ENCODE measurements at places on chromosomes 6 and 20.

DNA sequence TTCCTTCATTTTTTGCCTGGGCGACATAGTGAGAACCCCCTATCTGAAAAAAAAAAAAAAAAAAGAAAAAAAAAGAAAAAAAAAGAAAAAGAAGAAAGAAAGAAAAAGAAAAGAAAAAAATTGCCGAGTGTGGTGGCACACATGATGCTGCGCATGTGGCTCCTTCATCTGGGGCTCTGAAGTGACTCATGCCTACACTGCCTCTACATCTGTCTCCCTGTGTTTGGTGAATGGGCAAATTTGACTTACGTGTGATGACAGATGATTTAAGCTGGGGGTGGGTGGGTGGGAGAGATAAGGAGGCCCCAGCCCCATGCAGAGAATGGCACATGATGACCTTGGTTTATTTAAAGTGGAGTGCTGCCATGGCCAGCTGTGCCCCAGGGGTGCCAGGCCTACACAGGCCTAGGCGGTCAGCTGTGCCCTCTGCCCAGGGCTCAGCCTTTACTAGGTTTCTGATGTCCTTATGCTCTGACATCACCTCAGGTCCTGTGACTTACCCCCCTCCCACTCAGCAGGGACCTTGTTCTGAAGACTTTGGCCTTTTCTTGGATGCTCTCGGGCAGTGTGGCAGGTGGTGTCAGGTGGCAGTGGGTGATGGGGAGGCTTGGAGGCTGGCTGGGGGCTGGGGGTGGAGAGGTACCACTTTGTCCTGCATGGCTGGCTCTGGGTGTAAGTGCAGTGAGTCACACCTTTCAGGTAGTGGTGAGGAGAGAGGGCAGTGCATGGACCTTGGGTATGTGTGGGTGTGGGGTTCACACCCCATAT, 41.1 kb downstream of the VEGFA start:
- no peak for DNase-seq

DNA sequence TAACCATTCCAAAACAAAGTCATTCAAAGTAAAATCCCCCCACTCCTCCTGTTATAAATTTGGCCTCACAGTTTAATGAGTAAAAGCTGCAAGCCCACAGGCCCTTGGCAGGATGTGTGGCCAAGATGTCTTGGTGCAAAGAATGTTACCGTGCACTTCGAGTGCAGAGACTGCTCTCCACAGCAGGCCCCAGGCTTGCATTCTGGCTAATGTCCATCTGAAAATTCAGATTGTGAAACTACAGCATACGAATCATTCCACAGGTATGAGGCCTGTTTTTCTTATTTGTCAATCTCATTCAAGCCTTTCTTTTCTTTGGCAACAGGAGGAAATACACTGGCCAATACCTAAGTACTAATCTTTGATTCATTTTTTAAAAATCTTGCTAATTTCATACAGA, 7.1 kb downstream of the RPS6KA2 start:
- no peak for DNase-seq

DNA sequence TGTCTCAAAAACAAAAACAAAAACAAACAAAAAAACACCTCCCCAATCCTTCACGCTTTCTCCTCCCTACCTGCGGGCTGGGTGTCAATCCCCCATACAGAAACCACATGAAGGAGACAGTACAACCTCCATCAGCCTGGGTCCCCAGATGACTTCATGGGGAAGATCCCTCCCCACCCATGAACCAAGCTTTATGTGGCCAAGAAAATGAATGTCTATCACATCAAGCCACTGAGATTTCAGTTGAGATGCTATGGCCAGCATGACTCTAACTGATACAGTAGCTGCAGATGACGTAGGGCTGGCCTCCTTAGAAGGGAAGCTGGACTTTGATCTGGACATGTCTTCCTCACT, 21.2 kb upstream of the BNIP5 start:
- DNase-seq = no peak

DNA sequence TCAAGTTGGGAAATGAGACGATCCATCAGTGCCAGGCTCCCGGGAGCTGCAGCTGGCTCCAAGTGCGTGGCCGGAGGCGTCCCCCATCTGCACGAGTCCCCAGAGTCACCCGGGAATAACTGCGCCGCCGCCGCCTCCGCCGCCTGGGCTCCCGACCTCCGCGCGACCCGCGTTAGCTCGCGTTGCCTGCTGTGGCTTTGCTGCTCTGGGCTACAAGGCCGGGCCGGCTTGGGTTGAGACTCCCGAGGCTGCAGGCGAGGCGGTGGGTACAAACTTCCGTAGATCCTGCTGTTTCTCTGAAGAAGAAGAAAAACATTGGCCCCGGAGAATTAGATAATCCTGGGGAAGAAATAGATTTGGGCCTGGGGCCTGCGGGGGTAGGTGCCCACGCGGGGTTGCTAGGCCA, 7.4 kb upstream of the LAMP5 start:
- no peak for DNase-seq

- DNase-seq = no peak
Measured at GRCh38 chr6:169265486-169266131, 12.0 kb upstream of the THBS2 start.

- DNase-seq = no peak
Measured at GRCh38 chr6:97177905-97178304, 105.1 kb downstream of the MMS22L start.

DNA sequence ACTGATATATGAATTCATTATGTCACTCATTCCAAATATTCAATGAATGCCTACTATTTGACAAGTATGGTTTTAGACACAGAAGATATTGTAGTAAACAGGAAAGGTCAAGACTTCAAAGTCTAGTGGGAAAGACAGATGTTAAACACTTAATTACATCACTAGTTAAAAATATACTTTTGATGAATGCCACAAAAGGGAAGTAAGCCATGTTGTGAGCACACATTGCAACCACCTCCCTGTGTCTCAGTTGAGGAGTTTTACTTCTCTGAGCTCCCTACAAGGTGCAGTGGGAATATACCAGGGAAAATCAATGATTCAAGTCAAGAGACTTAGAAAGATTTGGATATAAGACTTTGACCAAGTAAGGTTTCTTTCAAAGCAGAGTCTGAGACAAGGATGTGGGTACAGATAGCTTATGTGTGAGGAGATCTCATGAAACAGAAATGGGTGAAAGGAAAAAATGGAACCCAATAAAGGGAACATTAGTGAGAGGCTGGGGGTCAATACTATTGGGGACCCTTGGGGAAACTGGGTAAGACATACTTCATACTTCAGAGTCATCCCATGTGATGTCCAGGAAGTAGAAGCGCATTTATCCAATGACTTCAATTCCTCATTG, 503.7 kb downstream of the KIF16B start:
- DNase-seq = no peak

DNA sequence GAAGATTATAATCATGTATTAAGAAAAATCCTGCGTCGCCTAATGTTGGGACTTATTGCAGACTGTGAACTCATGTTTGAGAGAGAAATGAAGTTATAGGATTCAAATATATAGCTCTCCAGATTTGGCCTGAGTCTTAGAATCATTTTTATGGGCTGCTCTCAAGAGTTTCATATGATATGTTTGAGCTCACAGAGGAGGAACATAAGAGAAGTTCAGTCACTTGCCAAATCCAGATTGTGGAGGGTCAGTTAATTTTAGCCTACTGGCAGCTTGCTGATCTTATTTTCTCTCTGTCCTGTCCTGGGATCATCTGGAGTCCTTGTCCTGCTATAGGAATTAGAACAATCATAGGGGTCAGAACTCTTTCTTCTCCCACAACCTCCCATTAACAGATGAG, 186.1 kb upstream of the SUPT3H start:
- DNase-seq = no peak

DNA sequence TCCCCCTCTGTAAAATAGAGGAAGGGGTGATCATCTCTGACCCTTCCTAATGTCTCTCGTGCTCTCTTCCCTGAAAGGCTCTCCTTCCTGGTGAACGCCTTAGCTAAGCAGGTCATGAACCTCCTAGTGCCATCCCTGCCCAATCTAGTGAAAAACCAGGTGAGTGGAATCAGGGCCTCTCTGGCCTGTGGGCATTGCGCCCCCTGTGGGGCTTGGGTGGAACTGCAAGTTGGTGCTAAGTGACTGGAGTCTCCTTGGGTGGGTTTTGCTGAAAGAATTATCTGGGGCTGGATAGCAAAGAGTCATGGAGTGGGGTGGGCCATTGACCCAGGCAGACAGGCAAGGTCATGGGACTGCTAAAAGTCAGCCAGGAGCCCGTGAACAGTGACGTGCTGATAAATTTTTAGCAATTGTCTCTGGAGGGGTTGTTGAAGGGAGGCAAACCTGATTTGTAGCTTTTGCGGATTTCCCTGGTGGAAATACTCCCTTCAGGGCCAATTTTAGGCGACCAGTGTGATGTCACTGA, 8.9 kb downstream of the BPIFB1 start:
- peak; percentile 57 for DNase-seq

DNA sequence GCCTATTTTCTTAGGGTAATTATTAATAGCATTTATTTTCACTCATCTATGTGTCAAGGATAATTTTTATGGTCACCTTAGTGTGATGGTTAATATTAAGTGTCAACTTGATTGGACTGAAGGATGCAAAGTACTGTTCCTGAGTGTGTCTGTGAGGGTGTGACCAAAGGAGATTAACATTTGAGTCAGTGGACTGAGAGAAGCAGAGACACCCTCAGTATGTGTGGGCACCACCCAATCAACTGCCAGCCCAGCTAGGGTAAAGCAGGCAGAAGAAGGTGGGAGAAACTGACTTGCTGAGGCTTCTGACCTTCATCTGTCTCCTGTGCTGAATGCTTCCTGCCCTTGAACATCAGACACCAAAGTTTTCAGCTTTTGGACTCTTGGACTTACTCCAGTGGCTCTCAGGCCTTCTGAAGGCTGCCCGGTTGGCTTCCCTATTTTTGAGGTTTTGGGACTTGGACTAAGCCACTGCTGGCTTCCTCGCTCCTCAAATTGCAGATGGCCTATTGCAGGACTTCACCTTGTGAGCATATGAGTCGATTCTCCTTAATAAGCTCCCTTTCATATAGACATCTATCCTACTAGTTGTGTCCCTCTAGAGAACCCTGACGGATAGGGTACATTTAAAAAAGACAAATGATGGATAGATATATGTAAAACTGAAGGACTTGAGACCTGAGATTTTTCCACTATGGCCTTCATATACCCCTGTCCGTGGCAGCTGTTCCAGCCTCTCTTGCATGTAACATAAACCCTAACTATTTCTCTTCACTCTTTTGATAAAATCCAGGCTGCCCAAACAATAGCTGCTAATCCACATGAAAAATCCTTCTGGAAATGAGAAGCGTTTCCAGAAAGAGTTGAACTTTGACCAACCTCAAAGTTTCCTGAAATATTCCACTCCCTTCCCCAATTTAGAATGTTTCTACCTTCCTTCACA, 62.1 kb upstream of the RGS17 start:
- no peak for DNase-seq

- no peak for DNase-seq
Measured at GRCh38 chr6:126042001-126042419, 55.7 kb downstream of the TRMT11 start.

DNA sequence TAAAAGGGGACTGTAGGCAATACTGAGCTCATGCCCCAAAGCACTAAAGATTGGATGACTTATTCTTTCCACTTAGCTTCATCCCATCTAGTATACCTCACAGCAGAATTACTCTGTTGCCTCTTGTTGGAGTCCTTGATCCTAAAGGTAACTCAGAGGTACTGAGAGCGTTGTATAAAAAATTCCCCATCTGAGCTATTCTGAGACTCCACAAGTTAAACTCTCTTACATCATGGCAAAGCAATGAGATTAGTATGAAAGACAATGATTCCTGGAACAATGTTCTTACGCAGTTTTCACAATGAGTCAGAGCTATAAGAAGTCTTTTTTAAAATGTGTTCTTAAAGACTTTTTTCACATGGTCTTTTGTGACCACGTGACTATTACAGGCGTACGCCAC, 370.1 kb downstream of the ADGRB3 start:
- no peak for DNase-seq

DNA sequence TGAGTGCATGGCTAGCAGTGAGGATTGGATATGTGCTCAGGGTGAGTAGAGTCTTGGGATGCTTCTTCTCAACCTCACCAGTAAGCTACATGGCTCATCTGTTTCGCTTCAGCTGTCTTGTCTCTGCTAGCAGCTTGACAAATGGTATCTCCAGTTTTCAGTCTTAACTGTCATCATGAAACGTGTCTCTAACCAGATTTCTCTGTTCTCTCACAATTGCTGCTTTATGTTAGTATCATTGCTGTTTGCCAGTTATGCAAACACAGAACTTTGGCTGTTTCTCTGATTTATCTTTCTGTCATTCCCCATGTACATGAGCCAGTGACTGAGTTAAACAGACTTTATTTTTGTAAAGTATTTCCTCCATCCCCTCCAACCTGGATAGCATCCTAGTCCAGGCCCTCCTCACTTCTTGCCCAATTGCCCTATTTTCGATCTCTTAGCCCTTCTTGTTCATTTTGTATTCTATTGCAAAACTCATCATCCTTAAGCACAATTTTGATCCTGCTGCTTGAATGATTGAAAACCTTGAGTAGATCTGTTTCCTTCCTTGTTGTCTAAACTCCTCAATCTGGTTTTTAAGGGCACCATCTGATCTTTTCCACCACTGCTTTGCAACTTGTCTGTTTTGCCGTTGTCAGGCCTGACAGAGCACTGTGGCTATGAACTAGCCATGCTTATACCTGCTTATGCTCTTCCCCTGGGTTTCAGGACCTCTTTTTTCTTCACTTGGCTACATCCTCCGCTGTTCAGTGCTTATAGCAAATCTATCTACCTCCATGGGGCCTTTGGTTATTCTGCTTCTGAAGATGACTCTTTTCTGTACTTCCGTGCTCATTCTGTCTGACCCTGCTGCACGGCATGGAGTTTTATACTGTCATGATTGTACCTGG, 37.7 kb upstream of the ADIG start:
- no peak for DNase-seq

DNA sequence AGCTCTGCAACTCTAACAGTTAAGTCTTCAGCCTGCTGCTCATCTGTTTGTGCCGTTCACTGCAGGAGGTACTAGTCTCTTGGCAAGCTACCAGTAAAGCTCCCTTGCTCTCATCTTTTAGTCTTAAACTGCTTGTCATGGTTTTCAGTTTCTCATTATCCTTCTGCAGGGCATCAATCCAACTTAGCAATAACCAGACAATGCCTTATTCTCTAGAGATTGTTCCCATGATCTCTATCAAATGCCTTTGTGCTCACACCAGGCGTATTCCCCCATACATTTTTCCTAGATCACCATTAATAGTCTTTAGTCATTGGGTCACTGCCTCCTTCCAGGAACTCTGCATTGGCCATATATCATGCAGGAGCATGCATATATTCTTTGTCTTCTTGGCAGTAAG, 171.3 kb downstream of the GRM1 start:
- peak; percentile 49 for DNase-seq

DNA sequence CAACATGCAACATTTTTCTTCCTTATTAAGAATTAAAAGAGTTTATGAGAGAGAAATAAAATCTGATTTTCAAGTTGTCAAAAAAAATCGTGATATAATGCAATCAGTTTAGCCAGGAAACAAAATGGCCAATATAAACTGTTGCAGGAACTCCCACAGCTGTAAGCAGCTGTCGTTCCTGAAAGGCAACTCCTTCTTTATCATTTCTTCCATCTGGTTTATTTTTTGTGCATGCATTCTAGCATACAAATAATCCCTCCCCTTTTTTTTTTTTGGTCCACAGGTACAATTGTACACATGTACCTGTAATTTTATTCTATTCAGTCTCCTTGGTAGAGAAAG, 19.7 kb downstream of the TRAF3IP2 start:
- peak; percentile 75 for DNase-seq

GRCh38 chr20:50855498-50856474, 60.9 kb downstream of the BCAS4 start:
- no peak for DNase-seq

Data from NCI-H2171 treated with DMSO at 0.1 percent for 48 hours (cell line).